ENCODE measurements at places on chromosomes 7 and 10. TPM values are rescaled to one million over a fixed set of nuclear protein-coding genes. Genes with fewer than 3 reads are reported as not detected.

Gene PAX4
- not detected for polyA plus RNA-seq

Gene COBL
- polyA plus RNA-seq = 7.3 TPM

Gene ZNF503
- polyA plus RNA-seq = 0.56 TPM

Gene HOXA3
- not detected for polyA plus RNA-seq

Gene CPN1
- polyA plus RNA-seq = not detected

Gene TEX36
- polyA plus RNA-seq = not detected

Gene NACAD
- 4.8 TPM for polyA plus RNA-seq

Gene DLX5
- polyA plus RNA-seq = not detected

Gene VPS37D
- polyA plus RNA-seq = not detected

Gene PGAM2
- 6.0 TPM for polyA plus RNA-seq

Gene NFE2L3
- polyA plus RNA-seq = 1.7 TPM

Gene CCDC186
- polyA plus RNA-seq = 21.7 TPM

Gene ZNF467
- not detected for polyA plus RNA-seq

Gene CAMK1D
- polyA plus RNA-seq = 8.0 TPM

Gene FAM221A
- 44.1 TPM for polyA plus RNA-seq

Gene GRM3
- polyA plus RNA-seq = 25.7 TPM

Gene DCLRE1A
- polyA plus RNA-seq = 3.6 TPM

Gene VAX1
- polyA plus RNA-seq = not detected

Gene DNTT
- not detected for polyA plus RNA-seq

Gene TACC2
- polyA plus RNA-seq = 25.7 TPM

Gene ZNF239
- polyA plus RNA-seq = 16.4 TPM

Gene GSAP
- 18.9 TPM for polyA plus RNA-seq

Gene MSS51
- 0.36 TPM for polyA plus RNA-seq

Gene LIPN
- not detected for polyA plus RNA-seq

Gene GIMAP8
- polyA plus RNA-seq = not detected

Gene ACSL5
- polyA plus RNA-seq = not detected

Gene GIMAP4
- polyA plus RNA-seq = 0.19 TPM

Gene PKD2L1
- polyA plus RNA-seq = not detected

Gene UTF1
- polyA plus RNA-seq = not detected

Gene BBIP1
- polyA plus RNA-seq = 175 TPM

Gene TRIL
- polyA plus RNA-seq = 16.1 TPM

Gene FRAT1
- polyA plus RNA-seq = 0.64 TPM

Gene TUBAL3
- polyA plus RNA-seq = not detected

Gene INHBA
- polyA plus RNA-seq = 0.42 TPM

Gene TTYH3
- 1.7 TPM for polyA plus RNA-seq

Gene PTPRZ1
- polyA plus RNA-seq = 89.8 TPM

Gene FZD8
- polyA plus RNA-seq = 1.3 TPM
